Heart right ventricle (tissue), 16 donors: ENCODE measurements at places on chromosomes 5 and 9. TPM values are rescaled to one million over a fixed set of nuclear protein-coding genes. Genes with fewer than 3 reads are reported as not detected.

DNA sequence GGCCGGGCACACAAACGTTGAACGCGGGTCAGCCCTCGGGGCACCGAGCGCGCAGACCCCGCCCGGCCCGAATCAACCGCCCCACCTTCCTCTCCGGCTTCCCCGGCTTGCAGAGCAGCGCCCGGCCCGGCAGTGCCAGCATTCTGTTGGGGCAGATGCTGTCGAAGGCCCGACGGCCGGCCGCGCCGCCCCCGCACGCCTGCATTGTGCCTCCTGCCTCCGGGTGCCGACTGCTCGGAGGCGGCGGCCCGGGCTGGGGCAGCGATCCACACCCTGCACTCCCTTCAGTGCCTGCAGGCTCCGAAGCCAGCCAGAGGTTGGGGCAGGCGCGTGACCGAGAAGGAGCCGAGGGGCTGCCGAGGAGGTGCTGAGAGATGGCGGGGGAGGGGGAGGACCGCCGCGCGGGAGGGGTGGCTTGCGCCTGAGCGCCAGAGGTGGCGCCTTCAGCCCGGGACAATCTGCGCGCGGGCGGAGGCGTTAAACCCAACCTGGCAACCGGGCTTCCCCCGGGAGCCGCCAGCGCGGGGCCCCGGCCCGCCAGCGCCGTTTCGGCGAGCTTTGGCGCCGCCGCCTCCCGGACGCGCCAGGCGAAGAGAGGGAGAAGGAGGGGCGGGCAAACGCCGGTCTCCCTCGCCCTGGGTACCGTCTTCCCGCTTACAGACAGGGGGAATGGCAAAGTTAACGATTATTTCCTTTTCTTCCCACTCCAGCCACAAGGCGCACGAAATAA lies at the start of gene MCIDAS:
Gene MCIDAS, minus strand, starts transcription at position 382 of the 730 bp plus-strand sequence. Its CDS starts 177 bp downstream, at position 205.
- peak; percentile 20 for DNase-seq

DNA sequence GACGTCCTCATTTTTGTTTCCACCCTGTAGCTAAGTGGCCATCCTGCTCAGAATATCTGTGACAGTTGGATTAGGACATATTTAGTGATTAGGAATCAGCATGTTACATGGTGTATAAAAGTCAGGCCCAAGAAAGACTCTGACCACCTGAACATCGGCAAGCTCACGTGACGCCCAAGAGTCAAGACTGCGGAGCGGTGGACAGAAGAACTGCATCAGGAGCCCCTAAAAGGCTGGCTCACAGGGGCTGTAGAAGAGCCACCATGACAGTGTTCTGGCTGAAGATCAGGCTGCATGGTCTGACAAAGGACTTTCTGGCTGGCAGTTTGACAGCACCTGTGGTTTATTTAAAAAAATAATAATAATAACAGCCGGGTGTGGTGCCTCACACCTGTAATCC lies 185.3 kb downstream of the AUH start:
- DNase-seq = no peak

GRCh38 chr9:16535555-16535954 lies 334.9 kb downstream of the BNC2 start:
- DNase-seq = no peak

Gene GCNT1
- 0.91 TPM for polyA plus RNA-seq

Gene FGF1
- polyA plus RNA-seq = 5.1 TPM

GRCh38 chr5:166354332-166354731 lies 1937.1 kb upstream of the WWC1 start:
- no peak for DNase-seq

Gene OCLN
- polyA plus RNA-seq = 6.5 TPM

Gene SCGB3A2
- polyA plus RNA-seq = 0.17 TPM

GRCh38 chr9:93821307-93821703 lies 133.8 kb downstream of the BARX1 start:
- DNase-seq = no peak

GRCh38 chr9:136995772-136996311 lies 526 bp downstream of the CLIC3 start:
- DNase-seq = peak; percentile 54

Gene DPH7
- polyA plus RNA-seq = 51.4 TPM

DNA sequence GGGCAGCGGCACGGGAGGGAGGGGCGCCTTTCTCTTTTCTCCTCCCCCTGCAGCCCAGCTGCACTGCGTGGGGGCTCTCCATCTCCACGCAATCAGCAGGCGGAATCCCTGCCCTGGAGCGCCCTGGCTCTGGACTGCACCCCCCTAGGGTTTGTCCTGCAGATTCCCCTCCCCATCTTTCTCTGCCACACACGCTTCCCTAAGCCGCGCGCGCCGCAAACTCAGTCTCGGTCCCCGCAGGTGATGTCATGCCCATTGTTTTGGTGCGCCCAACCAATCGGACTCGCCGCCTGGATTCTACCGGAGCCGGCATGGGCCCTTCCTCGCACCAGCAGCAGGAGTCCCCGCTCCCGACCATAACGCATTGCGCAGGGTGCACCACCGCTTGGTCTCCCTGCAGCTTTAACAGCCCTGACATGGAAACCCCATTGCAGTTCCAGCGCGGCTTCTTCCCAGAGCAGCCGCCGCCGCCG lies at the start of gene KCNN2:
Gene KCNN2, plus strand, starts transcription at position 347 of the 473 bp plus-strand sequence. Its CDS starts 70 bp downstream, at position 417.
- peak; percentile 81 for DNase-seq

GRCh38 chr5:121138495-121138907 lies 674.4 kb downstream of the PRR16 start:
- no peak for DNase-seq

DNA sequence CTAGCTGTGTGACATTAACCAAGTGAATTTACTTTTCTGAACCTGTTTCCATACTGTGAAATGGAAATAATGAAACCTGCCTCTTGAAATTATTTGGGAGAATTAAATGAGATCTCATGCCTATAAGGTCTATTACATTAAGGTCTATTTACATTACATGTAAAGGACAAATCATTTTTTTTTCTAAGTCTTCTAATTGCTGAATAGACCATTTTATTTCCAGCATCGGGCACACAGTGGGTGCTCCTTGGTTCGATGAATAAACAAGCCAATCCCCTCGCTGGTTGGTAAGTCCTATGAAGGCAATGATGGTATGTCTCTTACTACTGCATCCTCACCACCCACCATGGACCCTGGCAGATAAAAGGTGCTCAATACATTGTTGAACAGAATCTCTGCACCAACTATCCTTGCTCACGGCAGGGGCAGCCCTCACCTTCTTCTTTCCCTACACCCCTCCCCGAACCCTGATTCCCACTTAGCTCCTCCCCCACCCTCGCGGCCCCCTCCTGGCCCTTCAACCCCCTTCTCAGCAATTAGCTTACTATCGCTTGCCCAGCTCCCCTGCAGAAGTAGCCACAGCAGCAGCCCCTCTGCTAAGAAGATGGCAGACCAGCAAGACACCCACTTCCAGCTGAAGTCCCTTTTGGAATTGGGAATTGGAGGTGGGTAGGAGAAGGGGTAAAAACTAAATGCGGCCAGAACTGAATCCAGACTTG lies 3.0 kb downstream of the PCDH1 start:
- no peak for DNase-seq

Gene BTNL8
- polyA plus RNA-seq = 0.09 TPM

Gene SLC23A1
- not detected for polyA plus RNA-seq

Gene SLC25A2
- 0.22 TPM for polyA plus RNA-seq

Gene IFNA21
- not detected for polyA plus RNA-seq

DNA sequence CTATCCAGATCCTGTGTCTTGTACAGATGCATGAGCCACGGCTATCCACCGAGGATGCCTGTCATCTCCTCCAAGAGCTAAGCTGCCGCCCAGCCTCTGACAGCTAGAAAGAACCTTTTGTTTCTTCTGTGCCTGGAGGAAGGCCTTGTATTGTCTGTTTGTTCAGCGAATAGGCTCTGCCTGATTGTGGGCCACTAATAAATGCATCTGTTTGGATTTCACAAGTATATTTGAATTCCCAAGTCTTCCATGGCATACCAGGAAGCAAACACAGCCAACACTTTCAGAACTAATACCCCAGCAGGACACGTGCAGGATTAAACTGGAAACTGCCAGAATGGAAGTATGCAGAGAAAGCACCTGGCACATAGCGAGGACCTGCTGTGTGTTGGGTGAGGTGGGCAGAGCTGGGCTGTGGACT lies 92.7 kb upstream of the NEURL1B start:
- DNase-seq = no peak

- DNase-seq = no peak
Observed at GRCh38 chr9:120018550-120018949, 561.4 kb downstream of the CDK5RAP2 start.

DNA sequence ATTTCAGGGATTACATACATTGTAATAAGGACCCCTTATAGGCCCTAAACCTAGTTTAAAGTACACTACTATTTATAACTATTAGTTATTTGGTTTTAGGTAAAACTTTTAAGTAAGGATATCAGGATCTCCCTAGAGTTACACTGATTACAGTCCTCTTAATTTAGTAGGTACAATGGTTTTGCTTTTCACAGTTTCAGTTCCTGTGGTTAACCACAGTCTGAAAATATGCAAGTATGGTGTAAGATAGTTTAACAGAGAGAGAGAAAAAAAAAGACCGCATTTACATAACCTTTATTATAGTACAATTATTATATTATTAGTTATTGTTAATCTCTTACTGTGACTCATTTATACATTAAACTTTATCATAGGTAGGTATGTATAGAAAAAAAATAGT lies 725.3 kb upstream of the PTPRD start:
- no peak for DNase-seq

GRCh38 chr5:160991205-160991604 lies 139.2 kb upstream of the ATP10B start:
- no peak for DNase-seq

Gene SH3RF2
- 32.9 TPM for polyA plus RNA-seq

Gene LEAP2
- polyA plus RNA-seq = 0.62 TPM

Gene PLEKHG4B
- polyA plus RNA-seq = not detected

GRCh38 chr5:31214229-31214628 lies 20.7 kb downstream of the CDH6 start:
- DNase-seq = no peak

DNA sequence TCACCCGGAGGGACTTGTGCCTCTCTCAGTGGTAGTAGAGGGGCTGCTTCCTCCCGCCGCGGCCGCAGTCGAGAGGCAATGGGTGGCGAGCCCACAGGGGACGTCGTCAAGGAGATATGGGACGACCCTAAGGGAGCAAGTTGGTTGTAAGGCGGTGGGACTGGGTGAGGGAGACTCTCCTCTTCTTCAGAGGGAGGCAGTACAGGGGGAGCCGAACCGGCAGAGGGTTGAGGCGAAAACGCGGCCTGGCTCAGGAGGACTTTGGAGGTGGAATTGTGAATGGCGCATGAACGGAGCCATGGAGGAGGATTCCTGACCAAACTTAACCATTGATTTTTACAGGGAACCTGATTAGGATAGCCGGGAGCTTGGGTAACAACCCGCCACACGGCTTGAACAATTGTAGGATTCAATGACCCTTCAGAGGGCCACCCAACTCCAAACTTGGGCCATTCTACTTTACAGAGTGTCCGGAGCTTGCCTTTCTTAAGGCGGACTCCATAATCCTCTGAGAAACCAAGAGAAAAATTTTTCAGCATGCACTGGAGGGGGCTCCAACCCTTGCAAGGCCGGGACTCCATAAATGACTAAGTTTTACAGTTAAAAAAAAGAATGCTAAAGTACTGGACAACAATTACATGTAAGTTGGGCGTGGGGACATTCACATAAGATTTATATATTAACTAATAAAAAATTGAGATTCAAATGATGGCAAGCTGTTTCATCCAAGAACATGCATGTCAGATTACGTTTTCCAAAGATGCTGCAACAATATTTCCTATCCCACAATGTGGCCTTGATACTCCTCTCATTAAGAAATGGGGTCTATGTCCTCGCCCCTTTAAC lies 19.4 kb upstream of the RHOBTB3 start:
- no peak for DNase-seq

DNA sequence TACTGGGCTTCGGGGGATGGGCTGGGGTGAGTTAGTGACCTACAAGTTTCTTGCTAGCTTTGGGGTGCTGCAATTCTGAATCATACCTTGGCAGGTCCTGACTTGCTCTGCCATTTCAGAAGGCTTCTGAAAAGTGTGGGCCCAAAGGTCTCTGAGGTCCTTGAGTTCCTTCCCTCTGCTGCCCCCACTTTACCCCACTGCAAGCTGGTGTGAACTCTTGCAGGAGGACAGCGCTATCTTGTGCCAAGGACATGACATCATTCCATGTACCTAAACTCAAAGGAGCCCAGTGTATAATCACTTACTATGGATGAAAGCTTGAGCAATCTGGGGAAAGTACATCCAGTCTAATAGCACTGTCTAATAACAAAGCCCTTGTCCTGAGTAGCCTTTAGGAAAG lies 157.4 kb downstream of the RMI1 start:
- DNase-seq = no peak

Gene TMEM267
- 9.6 TPM for polyA plus RNA-seq

Gene PRLR
- 0.04 TPM for polyA plus RNA-seq

Gene RLN2
- polyA plus RNA-seq = 0.51 TPM

Gene CEL
- 3.2 TPM for polyA plus RNA-seq

GRCh38 chr9:132935026-132935425 lies 9.4 kb downstream of the TSC1 start:
- DNase-seq = no peak

- DNase-seq = no peak
Observed at GRCh38 chr9:108838017-108838416, 17.8 kb downstream of the ACTL7B start.

Gene SPATA24
- polyA plus RNA-seq = 37.5 TPM

DNA sequence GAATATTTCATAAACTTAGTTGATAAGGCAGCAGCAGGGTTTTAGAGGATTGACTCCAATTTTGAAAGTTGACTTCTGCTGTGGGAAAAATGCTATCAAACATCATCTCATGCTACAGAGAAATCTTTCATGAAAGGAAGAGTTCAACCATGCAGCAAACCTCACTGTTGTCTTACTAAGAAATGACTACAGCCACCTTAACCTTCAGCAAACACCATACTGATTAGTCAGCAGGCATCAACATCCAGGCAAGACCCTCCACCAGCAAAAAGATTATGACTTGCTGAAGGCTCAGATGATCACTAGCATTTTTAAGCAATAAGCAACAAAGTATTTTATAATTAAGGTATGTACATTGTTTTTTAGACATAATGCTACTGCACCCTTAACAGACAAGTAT lies 7.6 kb downstream of the TMEM174 start:
- DNase-seq = no peak

DNA sequence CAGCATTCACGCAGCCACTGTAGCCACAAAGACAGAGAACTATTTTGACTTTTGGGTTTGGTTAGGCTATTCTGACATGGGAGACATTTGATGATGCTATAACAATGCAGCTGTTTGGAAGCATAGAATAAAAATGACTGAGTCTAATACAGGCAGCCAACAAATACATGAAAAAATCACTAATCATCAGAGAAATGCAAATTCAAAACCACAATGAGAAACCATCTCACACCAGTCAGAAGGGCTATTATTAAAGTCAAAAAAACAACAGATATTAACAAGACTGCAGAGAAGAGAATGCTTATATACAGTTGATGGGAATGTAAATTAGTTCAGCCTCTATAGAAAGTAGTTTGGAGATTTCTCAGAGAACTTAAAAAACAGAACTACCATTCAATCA lies 107.1 kb upstream of the POC5 start:
- no peak for DNase-seq

DNA sequence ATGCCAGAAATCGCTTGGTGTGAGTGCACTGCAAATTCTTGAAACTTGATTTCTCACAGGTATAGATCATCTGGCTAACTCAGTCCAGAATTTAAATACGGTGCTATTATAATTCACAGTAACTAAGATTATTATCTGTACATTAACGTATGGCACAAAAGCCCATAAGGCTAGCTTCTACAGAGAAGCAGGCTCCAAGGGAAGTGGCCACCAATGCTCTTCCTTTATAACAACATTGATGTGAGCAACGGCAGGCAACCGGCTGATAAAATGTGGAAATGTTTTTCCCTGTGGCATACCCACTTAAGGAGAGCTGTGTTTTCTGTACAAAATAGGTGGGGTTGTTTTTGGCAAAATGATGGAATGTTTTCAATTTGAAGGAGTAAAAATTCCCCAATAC lies 35.7 kb downstream of the SEMA4D start:
- DNase-seq = no peak

Gene FCN1
- polyA plus RNA-seq = 1.5 TPM

- no peak for DNase-seq
Observed at GRCh38 chr9:133263557-133263956, 11.4 kb downstream of the ABO start.
